ENCODE measurements at places on chromosomes 5 and 9. TPM values are rescaled to one million over a fixed set of nuclear protein-coding genes. Genes with fewer than 3 reads are reported as not detected.

Gene ZFP37
- 5.1 TPM for total RNA-seq

DNA sequence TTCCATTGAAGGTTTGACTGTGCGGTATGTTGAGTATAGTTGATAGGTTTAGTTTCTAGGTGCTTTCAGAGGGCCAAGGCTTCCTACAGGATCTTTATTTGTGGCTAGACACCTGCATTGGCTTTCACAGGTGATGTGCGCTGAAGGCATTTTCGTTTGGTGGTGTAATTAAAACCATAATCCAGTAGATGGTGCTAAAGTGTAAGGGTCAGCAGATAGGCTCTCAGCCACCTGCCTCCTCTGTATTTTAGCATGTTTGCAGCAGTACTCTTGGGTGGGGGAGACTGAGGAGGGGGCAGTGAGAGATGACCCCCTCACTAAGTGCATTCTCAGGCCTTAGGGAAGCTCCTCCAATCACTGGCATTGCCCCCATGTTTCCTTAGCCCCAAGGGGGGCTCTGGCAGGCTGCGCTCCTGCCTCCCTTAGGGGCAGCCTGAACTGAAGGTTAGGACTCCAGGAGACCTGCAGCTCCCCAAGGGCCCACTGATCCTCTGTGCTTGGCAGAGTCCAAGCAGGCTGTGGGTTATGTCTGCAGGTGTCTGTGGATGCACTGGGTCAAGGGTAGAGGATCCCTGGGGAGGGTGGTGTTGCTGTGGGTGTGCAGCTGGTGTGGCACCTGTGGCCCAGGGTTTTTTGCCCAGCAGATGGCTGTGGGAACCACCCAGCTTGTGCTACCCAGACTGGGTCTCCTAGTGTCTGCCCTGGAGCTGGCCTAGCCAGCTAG is 23.4 kb downstream of the CDK20 start:
- DNase-seq, result peak; percentile 40

Gene FAM221B
- total RNA-seq, result not detected

- DNase-seq, result peak; percentile 65
Measured at GRCh38 chr5:142151436-142152383, 43.1 kb downstream of the NDFIP1 start.

DNA sequence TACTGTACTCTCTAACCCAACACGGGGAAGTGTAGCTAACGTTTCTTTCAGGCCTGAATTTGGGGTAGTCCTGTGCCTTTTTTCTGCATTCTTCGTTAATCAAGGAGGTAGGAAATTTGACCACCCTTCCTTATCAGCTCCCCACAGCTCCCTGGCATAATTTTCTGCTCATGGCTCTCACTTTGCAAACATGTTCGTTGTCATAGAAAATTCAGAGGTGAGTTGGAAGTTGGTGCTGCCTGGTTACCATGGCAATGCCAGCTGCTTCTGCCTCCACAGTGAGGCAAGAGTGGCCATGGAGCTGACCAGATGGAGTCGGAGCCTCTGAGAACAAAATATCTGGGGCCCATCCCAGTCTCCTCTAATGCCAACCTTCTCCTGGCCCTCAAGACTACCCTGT is 116.6 kb upstream of the BOD1 start:
- DNase-seq, result no peak

Gene EXD3
- total RNA-seq, result 13.0 TPM

- DNase-seq, result peak; percentile 90
Measured at GRCh38 chr9:115146581-115147021, 28.6 kb upstream of the TNC start.

Gene PCDHGA6
- 4.8 TPM for total RNA-seq

Gene RORB
- total RNA-seq, result 2.1 TPM

- DNase-seq, result peak; percentile 23
Measured at GRCh38 chr5:98624145-98624880, 149.2 kb upstream of the RGMB start.

- peak; percentile 63 for DNase-seq
Measured at GRCh38 chr9:70406434-70406862, 8.0 kb downstream of the KLF9 start.

GRCh38 chr9:87713278-87713987 is 12.5 kb upstream of the CTSL start:
- DNase-seq, result peak; percentile 98

GRCh38 chr5:78816143-78816765 is 167.7 kb upstream of the LHFPL2 start:
- DNase-seq, result no peak

Gene HCN1
- total RNA-seq, result not detected

GRCh38 chr9:125956102-125956501 is 208.9 kb downstream of the PBX3 start:
- DNase-seq, result no peak

Gene SLC35D2
- total RNA-seq, result 34.7 TPM

DNA sequence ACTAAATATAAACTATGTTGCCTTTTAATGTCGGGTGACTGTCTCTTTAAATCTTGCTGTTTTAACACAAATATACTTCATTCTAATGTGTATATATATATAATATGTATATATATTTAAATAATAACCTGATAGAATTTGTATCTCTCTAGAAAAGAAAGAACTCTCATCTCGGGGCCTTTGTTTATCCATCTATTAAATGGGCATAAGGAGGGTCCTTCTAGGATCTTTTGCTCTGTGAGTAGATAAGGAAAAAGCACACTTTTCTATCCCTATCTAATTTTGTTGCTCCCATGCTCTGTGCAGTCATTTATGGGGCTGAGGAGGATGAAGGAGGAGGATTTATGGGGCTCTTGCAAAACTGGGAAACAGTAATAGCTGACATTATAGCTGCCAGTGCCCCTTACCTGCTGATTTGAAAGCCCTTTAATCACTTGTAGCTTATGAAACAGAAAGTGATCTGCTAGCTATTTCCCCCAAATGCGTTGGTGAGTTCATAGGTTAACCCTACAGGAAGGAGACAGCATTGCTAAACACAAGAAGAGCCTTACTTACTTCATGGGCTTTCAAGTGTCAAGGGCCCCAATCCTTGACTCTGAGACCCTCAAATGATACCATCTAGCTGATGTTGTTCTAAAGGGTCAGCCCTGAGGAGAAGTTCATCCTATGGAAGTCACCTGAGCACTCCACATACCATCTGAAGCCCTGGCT is 5.8 kb upstream of the PPARGC1B start:
- no peak for DNase-seq
